ENCODE measurements at places on chromosomes 11 and 22.

DNA sequence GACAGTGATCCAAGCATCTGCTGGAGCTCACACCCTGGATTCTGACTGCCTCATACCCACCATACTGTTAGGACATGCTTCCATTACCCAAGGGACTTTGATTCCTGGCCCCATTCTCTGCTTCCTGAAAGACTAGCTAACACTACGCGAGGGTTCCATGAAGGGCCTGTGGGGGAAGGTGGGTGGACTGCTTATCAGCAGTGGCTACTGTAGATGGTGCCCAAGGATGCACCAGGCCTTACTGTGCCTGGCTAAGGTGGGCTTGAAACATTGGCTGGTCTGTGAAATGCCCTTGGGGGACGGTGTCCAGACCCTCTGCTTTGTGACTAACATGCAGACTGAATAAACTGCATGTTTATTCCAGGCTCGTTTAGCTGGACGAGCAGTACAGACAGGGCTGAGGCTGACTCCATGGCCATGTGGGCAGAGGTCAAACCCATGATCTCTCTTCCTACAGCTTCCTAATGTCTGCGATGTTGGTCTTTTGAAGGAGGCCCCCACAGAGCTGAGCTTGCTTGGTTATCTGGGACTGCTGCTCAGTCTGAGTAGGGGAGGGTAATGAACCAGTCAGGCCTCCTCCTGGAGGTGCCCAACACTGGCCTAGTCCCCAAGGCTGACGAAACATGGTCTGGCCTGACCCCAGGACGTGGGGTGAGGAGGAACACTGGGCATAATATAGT is 48.3 kb upstream of the PHOX2A start:
- no peak for DNase-seq

- DNase-seq: no peak
Measured at GRCh38 chr11:70098936-70099335, 20.8 kb downstream of the ANO1 start.

DNA sequence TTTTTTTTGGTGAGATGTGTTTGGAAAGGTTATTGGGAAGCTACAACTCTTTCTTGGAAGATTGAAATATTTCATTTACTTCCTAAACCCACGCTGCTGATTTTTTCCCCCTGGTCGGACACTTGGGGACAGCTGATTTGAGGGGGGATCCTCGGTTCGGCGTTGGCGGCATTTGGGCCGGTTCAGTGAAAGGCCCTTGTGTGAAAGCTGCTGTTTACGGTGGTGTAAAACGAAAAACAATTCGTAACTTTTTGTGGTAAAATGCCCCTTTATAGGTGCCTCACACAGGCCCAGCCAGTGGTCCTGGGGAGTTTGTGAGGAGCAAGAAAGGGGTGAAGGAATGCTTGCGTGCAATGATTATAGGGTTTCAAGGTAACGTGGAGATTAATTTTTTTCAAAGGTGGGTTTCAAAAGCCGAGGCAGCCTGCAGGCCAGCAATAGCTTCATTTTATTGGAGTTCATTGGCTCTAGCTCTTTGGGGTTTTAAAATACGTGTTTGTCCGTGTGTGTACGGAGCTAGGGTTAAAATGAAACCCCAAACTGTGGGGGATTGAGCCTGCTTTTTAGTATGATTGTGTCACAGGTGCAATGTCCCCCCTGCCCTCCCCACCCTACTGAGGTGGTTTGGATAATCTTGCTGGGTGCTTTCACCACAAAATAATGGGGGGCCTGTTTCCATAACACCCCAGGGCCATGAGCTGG is 77.2 kb upstream of the PPARA start:
- DNase-seq: no peak

DNA sequence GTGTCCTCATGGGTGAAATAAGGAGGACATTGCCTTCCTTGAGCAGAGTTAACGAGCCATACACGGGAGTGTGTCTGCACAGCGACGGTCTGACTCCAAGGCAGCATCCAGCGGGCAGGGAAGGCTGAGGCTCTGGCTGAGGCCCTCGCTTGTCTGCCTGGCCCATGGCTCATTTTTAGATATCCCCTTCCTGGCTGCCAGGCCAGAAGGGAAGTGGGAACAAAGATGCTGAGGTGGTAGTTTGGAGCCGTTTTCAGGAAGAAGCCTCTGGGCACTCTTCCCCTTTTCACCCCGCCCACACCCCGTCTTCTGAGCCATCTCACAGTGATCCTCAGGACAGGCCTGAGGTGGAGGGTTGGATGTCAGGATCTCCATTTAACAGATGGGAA is 3.0 kb upstream of the SLCO2B1 start:
- no peak for DNase-seq

GRCh38 chr11:61639816-61640443 is 40.3 kb upstream of the DAGLA start:
- DNase-seq: no peak

- no peak for DNase-seq
Measured at GRCh38 chr11:69382131-69383128, 88.5 kb downstream of the MYEOV start.

Measured in retinal pigment epithelial cell (primary cell).